Activated CD4-positive, alpha-beta T cell treated with anti-CD3 and anti-CD28 coated beads, Interleukin-2, amount 50 U/mL, for 4 hours (primary cell): ENCODE measurements at places on chromosomes 13 and 19.

- DNase-seq = no peak
Measured at GRCh38 chr13:48727241-48728011, 73.7 kb downstream of the CYSLTR2 start.

DNA sequence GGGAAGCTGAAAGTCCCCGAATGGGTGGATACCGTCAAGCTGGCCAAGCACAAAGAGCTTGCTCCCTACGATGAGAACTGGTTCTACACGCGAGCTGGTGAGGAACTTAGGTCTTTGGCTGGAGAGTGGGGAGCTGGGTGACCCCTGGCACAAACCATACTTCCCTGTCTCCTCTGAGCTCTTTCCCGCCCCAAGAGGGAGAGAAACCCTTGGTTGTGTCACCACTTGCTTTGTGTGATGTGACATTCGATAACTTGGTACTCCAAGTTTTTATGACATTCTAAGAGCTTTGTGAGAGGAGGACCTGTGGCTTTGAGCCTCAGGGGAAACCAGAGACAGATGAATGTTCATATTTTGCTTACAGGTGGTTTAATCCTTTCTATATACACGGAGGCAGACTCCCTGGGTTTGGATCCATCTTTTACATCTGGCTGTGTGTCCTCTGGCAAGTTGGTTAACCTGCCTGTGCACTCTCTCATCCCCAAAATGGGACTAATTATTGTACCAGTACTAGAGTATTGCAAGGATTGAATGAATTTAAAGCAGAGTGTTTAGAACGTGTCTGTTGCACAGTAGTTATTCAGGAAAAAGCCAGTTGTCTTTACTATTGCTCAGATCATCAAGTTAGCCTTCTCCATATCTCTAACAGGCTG lies 1.2 kb downstream of the RPS19 start:
- DNase-seq = no peak

DNA sequence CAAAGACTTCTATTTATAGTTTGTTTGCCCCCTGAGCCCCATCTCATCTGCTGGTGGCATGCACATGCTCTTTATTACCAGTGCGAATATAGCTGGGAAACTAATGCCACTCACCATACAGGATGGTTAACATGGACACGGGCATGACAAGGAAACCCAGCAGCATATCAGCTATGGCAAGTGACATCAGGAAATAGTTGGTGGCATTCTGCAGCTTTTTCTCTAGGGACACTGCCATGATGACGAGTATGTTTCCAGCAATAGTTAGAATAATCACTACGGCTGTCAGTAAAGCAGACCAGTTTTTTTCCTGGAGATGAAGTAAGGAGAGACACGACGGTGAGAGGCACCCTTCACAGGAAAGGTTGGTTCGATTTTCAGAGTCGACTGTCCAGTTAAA lies 1.5 kb downstream of the HTR2A start:
- no peak for DNase-seq

GRCh38 chr19:48644839-48645619 lies 958 bp downstream of the CA11 start:
- DNase-seq = peak; percentile 65

DNA sequence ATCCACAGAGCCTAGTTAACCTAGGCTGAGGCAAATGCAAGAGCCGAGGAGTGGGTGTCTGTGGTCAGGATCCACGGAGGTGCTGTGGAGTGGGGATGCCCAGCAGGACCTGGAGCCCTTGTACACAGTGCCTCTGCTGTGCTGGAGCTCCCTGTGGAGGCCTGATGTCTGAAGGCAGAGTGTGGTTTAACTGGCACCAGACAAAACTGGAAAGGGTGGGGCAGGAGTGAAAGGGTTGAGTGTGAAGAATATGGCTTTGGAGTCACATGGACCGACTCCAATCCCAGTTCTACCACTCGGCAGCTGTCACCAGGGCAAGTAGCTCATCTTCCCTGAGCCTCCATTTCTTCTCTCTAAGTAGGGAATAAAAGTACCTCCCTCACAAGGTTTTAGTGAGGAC lies 60.3 kb upstream of the GPR12 start:
- no peak for DNase-seq

DNA sequence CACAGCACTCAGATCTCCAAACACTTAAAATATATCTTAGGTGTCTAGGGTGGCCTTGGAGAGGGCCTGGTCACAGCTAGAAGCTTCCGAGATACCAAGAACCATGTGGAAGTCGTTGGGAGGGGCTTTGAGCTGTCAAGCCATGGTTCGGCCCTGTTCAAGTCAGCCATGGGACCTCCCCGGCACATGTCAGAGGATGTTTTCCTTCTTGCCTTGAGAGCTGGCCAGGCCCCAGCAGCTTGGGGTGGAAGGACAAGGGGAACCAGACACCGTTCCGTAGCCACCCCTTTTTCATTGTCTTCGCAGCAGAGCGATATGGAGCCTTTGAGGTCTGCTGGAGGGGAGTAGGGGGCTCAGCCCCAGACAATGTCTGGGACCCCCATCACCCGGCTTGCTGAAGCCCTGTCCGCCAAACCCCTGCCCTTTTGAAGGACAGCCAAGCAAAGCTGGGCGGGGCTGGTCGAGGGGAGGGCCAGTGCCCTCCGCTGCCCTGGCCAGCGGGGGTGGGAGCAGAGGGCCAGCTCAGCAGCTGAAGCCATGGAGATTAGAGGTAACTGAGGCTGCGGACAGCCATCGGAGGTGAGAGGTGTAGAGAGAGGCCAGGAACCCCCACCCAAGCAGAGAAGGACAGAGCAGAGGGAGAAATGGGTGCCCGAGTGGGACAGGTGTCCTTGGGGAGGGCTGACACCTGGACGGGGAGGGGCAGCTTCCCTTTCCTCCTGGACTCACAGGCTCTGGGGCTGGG lies 435 bp downstream of the KLK11 start:
- no peak for DNase-seq

GRCh38 chr13:22194106-22194805 lies 523.4 kb downstream of the FGF9 start:
- DNase-seq = no peak

- no peak for DNase-seq
Measured at GRCh38 chr13:24723206-24723605, 40.8 kb upstream of the RNF17 start.
